ENCODE measurements at places on chromosomes 11 and 22.
A peak's percentile ranks its signal among the peaks of the same experiment; 100 is the strongest.

DNA sequence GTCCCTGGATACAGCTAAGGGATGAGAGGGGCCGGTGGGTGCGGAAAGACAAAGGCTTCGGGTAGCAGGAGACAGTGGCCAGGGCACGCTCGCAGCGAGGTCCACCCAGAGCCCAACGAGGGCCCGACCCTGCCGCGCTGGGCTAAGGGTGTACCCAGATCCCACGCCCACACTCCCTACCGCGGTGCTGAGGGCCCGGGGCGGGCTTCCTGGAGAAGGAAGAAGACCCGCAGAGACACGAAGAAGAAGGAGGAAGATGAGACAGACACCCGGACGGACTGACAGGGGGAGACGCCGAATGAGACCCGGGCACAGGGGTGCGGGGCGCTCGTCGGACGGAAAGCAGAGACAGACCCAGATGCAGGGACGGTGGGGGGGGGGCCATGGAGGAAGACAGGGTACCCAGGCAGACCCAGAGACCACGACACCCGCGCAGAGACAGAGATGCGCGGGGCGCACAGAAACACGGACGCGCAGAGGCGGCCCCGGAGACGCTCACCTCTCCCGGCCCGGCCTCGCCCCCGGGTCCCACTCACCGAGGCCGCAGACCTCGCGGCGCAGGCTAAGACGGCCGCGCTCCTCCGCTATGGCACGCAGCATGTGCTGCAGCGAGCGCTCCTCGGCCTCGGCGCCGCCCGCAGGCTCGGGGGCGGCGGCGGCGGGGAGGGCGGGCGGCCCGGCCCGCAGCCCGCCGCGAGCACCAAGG lies 437 bp downstream of the KIAA0930 start:
- ATAC-seq = peak; percentile 76

GRCh38 chr22:36185828-36186624 lies 15.6 kb downstream of the APOL4 start:
- ATAC-seq = no peak

- no peak for ATAC-seq
Observed at GRCh38 chr11:20192151-20192550, 31.9 kb upstream of the DBX1 start.

- peak; percentile 40 for ATAC-seq
Observed at GRCh38 chr11:110430267-110431050, 711 bp downstream of the FDX1 start.

DNA sequence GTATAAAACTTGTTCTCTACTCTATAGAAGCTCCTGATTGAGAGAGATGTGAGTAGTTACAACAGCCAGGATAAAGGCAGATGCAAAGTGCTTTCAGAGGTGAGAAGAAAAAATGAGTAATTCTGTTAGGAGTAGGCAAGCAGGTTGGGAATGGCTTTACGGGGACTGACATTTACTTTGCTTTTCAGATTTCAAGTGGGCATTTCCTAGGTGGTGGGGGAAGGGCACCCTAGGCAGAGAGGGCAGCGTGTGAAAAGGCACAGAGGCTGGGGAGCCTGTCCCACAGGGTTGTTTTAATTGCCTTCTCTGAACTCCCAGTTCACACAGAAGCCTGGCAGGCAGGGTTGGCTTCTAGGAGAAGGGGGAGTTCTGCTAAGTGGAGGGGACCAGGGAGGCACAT lies 106.5 kb downstream of the NAV2 start:
- ATAC-seq = no peak

- ATAC-seq = no peak
Observed at GRCh38 chr11:22878039-22878438, 17.8 kb upstream of the CCDC179 start.

GRCh38 chr11:20873054-20873453 lies 203.7 kb downstream of the NELL1 start:
- ATAC-seq = no peak

DNA sequence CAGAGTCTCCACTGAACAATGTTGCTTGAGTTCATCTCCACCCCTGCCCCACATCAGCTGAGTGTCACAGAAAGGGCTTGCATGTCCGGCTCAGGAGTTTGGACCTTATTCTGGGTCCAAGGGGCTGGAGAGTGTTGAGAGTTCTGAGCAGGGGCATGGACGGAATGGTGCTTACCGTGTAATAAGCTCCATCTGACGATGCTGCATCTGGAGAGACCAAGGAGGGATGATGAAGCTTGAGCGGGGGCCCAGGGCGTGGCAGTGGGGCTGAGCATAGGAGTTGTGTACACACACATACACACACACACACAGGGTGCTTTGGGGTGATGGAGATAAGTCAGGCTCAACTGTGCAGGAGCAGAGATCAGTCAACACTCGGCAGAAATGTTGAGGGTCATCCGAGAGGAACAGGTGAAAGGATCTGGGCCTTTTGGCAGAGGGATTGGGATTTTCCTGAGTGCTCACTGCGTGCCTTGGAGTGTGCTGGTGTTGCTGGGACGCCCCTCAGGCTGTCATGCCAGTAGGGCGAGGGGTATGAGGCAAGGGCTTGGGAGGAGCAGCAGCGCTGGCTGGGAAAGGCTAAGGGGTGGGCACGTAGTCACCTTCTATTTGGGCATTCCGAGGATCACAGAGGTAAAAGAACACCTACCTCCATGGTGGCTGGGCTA lies 2.3 kb downstream of the USP35 start:
- no peak for ATAC-seq
